ENCODE measurements at places on chromosomes 7 and 10. TPM values are rescaled to one million over a fixed set of nuclear protein-coding genes. Genes with fewer than 3 reads are reported as not detected.

Gene LIPF
- total RNA-seq, result not detected

- no peak for DNase-seq
Observed at GRCh38 chr10:117568334-117568733, 25.8 kb downstream of the EMX2 start.

Gene VPS41
- total RNA-seq, result 77.0 TPM

GRCh38 chr10:123622381-123622780, 43.8 kb upstream of the GPR26 start:
- DNase-seq, result no peak

GRCh38 chr7:105003275-105003674, 10.7 kb upstream of the KMT2E start:
- peak; percentile 80 for DNase-seq

DNA sequence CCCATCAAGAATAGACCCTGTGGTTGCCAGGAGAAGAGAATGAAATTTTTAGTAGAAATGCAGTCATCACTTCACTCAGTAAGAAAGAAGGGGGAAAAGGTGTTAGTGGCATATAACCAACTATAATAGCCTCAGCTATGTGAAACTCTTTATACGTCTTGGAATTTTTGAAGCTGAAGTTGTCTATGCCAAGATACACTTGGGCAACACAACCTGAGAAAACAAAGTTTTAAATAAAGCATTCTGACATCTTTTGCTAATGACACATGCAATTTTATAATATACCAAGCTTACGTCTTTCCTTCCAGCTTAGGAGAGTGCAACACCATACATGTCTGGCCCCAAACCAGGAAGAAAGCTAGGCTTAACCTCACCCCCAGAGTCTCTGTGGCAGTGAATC, 40.8 kb upstream of the ZNF438 start:
- no peak for DNase-seq

GRCh38 chr7:27459021-27459730, 203.5 kb downstream of the HIBADH start:
- no peak for DNase-seq

DNA sequence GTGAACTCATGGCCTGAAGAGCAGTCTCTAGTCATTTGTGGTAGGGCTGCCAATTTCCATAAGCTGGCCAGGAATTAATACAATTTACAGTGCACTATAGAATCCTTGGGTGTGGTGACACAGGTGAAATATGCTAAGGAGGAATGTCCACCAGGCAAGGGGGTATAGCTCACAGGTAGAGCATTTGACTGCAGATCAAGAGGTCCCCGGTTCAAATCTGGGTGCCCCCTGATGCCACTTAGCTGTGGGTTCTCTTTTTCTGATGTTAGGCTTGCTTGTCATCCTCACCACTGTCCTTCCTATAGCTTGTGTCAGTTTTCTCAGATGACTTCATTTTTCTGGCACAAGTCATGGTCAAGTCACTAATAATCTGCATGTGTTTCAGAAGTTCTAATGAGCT, 108.7 kb downstream of the ZNF467 start:
- DNase-seq, result no peak

GRCh38 chr10:124912101-124912886, 29.6 kb upstream of the ZRANB1 start:
- DNase-seq, result no peak

- no peak for DNase-seq
Observed at GRCh38 chr10:79209831-79210230, 137.4 kb upstream of the PPIF start.

DNA sequence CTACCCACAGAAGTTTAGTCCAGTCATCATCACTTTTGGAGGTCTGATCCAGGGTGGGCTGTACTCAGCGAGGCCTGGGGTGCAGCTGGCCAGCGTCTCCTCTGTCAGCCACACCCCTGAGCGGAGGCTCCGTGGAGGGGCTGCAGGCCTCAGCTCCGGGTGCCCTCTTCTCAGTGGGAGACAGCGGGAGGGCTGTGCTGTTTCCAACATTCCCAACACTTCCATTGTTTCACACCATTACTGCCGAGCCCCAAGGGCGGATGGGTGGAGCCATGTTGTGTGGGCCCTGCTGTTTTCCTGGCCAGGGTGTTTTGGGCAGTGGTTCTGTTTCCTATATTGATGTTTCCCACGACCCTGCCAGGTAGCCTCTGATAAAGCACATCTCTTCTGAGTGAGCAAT, 95.0 kb downstream of the MKI67 start:
- peak; percentile 28 for DNase-seq

Gene OR2A1
- 0.16 TPM for total RNA-seq

Gene SPRN
- not detected for total RNA-seq

Gene DNAH11
- total RNA-seq, result 2.6 TPM
